Left lung (tissue), 14 donors: ENCODE measurements at places on chromosomes 3 and 15. TPM values are rescaled to one million over a fixed set of nuclear protein-coding genes. Genes with fewer than 3 reads are reported as not detected.

Gene EOMES
- 0.94 TPM for total RNA-seq

Gene SNURF
- 6.6 TPM for total RNA-seq

Gene KIF23
- 3.5 TPM for total RNA-seq

Gene FAH
- total RNA-seq = 56.4 TPM

Gene ERICH6
- not detected for total RNA-seq

Gene CLDN16
- total RNA-seq = 0.18 TPM

Gene RBP2
- total RNA-seq = not detected

Gene LAMB2
- total RNA-seq = 484 TPM

Gene FOXL2
- not detected for total RNA-seq

Gene GPR62
- total RNA-seq = not detected

Gene NANOGP8
- total RNA-seq = 0.60 TPM

DNA sequence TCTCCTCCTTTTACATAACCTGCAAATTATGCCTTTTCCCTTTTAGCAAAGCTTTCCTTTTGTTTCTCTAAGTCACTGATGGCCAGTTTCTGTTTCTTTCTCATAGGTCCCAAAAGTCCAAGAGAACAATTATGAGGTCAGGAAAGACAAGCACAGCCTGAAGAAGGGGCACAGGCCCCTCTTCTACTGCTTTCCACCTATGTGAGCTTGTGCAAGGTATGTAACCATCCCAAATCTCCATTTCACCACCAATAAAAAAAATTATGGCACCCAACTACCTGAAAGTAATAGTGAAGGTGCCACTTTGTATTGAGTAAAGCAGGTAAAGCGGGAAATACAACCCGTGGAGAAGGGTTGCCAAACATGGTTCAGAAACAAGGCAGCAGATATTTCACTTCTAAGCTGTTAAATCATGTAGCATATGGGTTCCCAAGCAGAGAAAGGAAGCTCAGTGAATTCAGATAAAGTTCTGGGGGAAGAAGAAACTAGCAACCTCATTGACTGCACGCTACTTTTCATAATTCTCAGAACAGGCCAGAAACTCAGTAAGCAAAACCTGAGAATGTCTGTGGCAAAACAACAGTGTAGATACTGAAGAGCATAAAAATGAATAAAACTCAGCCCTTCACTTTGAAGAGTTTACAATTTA, 4.2 kb downstream of the PLOD2 start:
- no peak for DNase-seq

GRCh38 chr3:52146189-52146588, 8.0 kb downstream of the POC1A start:
- DNase-seq = no peak

GRCh38 chr3:99635348-99635747, 3.0 kb upstream of the COL8A1 start:
- DNase-seq = no peak

DNA sequence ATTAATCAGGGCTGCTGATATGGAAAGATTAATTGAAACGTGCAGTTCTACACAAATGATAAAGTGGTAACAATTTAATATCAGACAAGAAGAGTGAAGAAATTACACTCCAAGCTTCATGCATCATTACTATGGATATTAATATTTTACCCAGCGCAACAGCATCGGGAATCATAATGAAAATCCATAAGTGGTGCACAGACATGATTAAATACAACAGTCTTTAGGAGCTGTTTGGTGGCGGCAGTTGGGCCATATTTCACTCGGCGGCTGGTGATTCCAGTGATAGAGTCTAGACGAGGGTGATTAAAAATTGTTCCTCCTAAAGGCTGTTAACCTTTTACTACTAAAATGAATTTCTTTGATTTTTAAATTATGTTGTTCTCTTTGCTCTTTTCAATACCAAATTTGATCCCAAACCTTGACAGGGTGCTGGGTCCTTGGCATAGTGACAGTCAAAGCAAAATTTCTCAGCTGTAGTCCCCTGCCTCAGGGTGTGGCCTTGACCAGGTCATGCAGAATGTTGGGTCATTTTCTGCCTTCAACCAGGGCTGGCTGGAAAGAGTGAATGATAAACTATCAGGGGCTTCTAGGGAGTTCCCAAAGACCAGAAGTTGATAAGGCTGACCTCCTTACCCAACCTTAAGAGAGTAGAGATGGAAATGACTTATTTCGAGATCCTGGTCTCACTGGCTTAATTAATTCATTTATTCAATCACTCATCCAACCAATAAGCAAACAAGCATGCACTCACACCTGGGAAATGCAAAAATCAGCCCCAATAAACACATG, 392.0 kb downstream of the IL20RB start:
- DNase-seq = no peak

DNA sequence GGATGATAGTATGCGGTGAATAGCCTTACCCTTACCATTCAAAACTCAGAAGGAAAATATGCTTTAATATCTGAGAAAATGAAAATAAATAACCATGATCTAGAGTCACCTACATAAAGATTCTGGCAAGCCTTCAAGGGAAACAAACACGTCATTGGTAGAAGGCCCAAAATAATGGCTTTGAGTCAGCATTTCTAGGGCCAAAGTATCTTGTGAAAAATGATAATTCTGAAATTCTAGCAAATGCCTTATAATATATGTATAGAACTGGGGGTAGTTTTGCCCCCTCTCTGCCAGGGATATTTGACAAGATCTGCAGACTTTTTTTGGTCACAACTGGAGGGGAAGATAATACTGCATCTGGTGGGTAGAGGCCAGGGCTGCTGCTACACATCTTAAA, 15.4 kb downstream of the PLSCR1 start:
- no peak for DNase-seq

- no peak for DNase-seq
These were observed 48.5 kb upstream of the RAB6B start for GRCh38 chr3:133944181-133944580.

DNA sequence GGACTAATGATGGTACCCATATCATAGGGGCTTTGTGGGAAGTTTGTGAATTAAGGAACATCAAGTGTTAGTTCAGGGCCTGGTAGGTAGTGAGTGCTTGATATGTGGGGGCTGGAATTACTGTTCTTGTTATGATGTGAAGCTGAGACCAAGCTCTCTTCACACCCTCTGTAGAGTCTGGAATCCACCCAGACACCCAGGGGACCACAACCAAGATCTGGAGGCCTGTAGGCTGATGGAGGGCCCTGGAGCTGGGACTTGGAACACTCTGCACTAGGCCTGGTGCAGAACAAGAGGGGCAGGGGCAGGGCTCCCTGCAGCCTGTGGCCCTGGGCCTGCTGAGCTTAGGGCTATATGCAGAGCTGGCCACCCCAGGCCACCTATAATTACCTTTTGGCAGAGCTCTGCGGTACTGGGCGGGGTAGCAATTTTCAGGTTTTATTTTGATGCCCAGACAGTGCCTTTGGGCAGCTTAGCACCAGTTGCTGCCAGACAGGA, 13.1 kb upstream of the PRKCD start:
- no peak for DNase-seq

GRCh38 chr3:71784914-71785531, at the start of gene PROK2:
Gene PROK2, minus strand, starts transcription at chr3:71785148. Its CDS starts 96 bp downstream, at chr3:71785052.
- no peak for DNase-seq

DNA sequence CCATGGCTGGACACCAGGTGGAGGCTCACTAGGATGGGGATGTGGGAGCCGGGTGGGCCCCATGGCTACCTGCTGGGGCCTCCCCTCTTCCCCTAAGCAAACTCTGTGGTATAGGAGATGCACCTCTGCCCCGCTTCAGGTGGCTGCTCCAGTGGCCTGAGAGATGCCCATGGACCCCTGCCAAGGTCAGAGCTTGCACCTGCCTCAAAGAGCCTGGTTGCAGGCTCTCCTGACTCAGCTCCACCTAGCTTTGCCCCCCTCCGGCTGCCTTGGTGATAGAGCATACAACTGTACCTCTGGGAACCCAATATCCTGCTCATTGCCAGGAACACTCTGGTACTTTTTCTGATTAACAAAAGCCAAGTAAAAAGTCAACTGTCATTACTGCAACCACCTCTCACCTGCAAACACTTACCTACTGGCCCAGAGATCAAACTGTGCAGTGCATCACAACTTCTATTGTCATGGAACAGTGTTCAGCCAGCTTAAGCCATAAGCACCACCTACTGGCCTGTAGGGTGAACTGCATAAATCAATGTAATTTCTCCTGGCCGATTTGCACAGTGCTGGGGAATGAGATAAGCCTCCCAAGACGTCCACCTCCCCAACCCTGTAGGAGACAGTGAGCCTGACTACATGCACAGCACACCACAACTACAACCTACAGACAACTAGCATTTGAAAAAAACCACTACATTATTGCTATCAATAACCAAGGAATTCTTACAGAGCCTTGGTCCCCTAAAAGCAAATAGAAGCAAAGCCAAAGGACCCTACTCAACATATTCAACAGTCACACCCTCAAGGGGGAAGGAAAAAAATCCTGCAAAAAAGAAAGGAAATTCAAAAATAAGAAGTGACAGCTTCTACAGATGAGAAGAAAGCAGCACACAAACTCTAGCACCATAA, 352.4 kb upstream of the ARHGEF26 start:
- no peak for DNase-seq

GRCh38 chr3:187843654-187844053, 98.4 kb upstream of the BCL6 start:
- no peak for DNase-seq

DNA sequence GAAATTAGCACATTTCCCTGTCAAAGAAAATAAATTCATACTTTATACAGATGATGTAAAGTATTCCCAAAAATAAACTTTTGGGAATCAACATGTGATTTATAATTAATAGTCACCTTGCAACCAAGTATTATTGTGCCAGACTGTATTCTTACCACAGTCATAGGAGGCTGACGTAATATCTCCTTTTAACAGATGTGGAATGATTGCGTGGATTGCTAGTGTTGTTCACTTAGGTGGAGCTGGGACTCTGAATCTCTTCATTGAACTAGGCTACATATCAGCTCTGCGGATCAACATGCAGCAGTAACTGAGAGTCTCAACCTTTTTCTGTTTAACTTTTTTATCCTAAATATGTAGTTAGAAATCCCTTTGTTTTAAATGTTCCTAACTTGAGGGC, 37.2 kb downstream of the PXK start:
- DNase-seq = no peak

DNA sequence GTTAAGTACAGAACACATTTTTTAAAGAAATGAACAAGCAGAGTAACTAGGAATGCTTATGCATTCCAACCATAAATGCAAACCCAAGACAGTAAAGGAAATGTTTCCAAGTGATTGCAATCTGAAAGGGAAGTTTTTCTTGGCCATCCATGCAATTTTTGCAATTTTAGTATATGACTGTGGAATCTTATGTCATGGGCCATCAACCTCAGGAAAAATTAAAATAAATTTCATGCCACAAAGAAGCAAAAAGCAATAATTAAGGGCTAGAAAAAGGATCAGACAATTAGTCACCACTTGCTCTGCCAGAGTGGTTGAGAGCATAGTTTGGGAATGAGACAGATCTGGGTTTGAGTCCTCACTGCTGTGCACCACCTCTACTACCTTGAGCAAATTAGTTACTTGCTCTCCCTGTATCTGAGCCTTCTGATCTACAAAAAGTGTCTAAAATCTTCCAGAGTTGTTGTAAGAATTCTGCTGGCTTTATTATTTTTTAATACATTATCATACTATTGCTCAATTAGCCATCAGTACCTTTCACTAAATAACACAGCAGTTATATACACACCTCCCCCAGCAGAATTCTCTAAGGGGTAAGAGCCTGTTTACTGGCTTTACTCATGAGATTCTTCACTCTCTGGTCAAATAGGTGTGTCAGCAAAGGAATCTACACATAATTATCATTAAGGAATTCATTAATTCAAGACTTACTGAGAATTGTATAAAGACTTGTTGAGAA, 49.7 kb upstream of the FBN1 start:
- DNase-seq = no peak

GRCh38 chr3:95612611-95613010, 1201.8 kb upstream of the EPHA6 start:
- no peak for DNase-seq

DNA sequence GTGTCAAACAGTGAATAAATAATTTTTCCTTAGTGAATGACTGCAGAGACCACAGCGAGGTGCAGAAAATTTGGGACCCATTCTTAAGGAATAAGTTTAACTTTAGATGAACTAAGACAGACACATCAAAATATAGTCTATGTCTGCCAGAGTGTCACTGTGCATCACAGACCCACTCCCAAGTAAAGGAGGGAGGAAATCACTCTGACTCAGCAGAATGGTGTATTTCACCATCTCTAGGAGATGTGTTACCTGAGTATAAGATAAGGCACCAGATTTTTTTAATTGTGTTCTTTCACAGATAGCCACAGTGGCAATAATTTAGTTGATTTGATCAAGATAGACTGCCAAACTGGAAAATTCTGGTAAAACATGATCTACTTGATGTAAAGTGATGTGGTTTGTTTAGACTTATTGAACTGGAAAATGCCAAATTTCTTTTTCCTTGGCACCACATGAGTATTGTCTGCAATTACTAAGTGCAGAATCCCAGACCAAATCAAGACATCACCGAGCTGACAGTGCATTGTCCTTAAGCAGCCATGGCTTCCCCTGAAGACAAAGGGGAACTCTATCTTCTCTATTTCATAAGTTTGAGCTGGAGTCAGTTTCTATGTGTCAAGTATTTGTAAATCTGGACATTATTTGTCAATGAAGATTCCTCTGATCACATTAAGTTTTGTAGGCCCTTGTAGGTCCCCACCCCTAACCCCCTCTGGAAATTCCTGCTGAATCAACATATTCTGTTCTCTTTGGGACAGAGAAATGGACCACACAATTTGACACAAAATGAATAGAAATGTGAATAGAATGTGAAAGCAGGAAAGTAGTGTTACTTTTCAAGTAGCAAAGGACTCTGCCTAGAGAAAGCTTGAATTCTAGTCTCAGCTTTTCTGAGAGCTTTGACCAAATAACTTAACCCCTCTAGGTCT, 47.6 kb downstream of the TIPARP start:
- DNase-seq = no peak

GRCh38 chr15:98257290-98257689, 296.8 kb downstream of the ARRDC4 start:
- DNase-seq = no peak

- DNase-seq = no peak
These were observed 51.7 kb downstream of the CRYGS start for GRCh38 chr3:186492385-186492984.

- no peak for DNase-seq
These were observed 128.3 kb downstream of the PLCL2 start for GRCh38 chr3:17013050-17013449.

DNA sequence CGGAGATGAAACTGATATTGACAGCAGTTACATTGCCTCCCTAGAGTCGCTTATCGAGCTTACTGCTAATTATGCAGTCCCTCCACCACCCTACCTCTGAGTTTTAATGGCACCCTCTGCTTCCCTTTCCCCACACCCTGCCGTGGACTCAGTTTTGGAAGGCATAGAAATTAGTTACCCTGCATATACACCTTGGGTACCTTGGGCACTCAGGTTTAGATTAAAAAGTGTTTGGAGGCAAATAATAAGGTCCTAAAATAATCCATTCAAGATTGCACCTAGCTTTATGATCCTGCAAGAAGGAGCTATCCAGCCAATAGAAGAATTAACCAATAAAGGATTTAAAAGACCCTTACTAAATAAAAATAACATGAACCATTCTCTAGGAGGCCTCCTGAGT, 117.8 kb upstream of the AGBL1 start:
- no peak for DNase-seq

GRCh38 chr3:168455814-168456213, 360.1 kb upstream of the GOLIM4 start:
- no peak for DNase-seq
